ENCODE measurements at places on chromosomes 7 and 10.
A peak's percentile ranks its signal among the peaks of the same experiment; 100 is the strongest.

DNA sequence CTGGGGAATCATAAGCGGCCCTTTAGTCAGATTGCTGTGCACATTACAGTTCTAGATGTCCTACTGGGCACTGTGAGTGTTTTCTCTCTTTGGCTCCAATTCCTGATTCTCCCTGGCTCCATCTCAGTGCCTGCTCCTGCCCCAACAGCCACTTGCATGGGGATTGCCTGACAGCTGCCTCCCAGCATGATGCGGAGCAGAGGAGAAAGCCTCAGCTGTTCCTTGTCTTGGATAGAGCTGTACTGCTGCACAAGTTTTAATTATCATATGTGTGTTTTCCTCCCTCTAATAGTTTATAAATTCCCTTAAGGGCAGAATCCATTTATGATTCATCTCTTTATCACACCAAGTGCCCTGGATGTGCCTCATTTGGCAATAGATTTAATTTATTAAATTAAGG is 285.8 kb upstream of the COBL start:
- DNase-seq, result no peak

DNA sequence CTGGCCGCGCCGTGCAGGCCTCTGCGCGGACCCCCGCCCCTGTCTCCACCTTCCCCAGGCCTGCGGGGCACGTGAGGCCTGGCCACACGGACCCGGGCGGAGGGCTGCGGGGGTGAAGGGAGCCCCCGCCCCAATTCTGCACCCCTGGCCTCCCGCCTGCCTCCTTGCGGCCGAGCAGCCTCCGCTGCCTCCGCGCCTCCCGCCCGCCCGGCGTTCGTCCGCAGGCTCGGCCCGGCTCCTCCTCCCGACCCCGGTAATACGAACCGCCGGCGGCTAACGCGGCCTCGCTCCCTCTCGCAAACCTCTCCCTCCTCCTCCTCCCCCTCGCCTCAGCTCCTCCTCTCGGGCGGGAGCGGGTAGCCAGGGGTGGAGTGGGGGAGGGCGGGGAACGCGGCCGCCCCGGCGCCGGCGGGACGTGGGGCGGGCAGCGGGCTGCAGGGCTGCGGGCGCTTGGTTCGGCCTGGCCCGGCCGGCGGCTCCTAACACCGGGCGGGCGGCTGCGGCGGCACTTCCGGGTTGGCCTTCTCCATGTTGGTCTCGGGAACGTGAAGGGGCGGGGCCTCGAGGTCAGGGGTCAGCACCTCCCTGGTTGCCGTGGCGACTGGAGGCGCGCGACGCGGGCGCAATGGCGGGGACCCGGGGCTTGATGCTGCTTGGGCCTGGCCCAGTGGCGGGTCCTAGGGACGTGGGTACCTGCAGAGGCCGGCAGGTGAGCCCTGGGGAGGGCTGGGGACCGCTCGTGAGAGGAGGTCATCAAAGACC is at the start of gene RAB11FIP2:
TSS of gene RAB11FIP2 (minus strand) at position 547 of the 762 bp plus-strand sequence. CDS start 778 bp downstream, outside the sequence.
- peak; percentile 85 for DNase-seq

DNA sequence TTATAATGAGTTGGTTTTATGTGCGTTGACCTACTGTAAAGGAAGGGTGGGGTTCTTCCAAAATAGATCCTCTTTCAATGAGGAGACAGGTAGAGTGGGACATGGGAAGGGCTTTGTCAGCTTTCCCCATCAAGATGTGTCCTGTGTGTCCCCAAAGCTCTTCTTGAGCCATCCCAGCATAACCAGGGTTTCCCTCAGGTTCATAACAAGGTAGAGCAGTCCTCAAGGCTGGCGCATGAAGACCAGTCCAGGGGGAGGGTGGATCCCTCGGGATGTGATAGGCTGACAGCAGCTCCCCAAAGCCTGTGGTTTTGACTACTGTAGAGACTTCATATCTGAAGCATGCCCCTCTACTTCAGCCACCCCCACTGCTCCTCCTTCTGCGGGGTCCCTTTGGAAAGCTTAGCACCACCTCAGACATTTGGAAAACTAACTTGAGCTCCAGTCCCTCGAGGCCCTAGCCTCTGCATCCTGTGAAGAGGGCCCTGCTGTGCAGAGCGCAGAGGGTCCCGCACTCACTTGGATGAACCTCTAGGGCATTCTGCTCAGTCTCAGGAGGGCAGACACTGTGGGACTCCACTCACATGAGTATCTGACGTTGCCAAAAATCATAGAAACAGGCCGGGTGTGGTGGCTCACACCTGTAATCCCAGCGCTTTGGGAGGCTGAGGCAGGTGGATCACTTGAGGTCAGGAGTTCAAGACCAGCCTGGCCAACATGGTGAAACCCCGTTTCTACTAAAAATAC is 1.1 kb upstream of the GIMAP8 start:
- no peak for DNase-seq

GRCh38 chr7:136891850-136892249 is 23.4 kb downstream of the CHRM2 start:
- no peak for DNase-seq

- DNase-seq, result peak; percentile 62
Observed at GRCh38 chr10:18144928-18145327, 4.7 kb downstream of the CACNB2 start.

- peak; percentile 10 for DNase-seq
Observed at GRCh38 chr7:139108266-139109187, 993 bp downstream of the ZC3HAV1 start.

GRCh38 chr7:117937049-117937752 is 64.0 kb upstream of the CTTNBP2 start:
- no peak for DNase-seq

- no peak for DNase-seq
Observed at GRCh38 chr10:45454262-45454661, 80.2 kb downstream of the ALOX5 start.
